ENCODE measurements at places on chromosomes 4 and X. TPM values are rescaled to one million over a fixed set of nuclear protein-coding genes. Genes with fewer than 3 reads are reported as not detected.

GRCh38 chr4:185480016-185480732, 8.6 kb upstream of the CCDC110 start:
- DNase-seq = no peak

GRCh38 chr4:38044060-38044459, 83.9 kb downstream of the PTTG2 start:
- DNase-seq = no peak

- no peak for DNase-seq
These were observed 333.1 kb upstream of the KLF3 start for GRCh38 chr4:38330936-38331335.

GRCh38 chrX:107560980-107561379, 67.3 kb upstream of the PRPS1 start:
- no peak for DNase-seq

IL3RA gene
- total RNA-seq = not detected

SCRG1 gene
- not detected for total RNA-seq

DCHS2 gene
- total RNA-seq = 0.43 TPM

AR gene
- 1.4 TPM for total RNA-seq

LNX1 gene
- 19.8 TPM for total RNA-seq

All from progenitor cell of endocrine pancreas (in vitro differentiated cells).